ENCODE measurements at places on chromosomes 16 and 17. TPM values are rescaled to one million over a fixed set of nuclear protein-coding genes. Genes with fewer than 3 reads are reported as not detected.

DNA sequence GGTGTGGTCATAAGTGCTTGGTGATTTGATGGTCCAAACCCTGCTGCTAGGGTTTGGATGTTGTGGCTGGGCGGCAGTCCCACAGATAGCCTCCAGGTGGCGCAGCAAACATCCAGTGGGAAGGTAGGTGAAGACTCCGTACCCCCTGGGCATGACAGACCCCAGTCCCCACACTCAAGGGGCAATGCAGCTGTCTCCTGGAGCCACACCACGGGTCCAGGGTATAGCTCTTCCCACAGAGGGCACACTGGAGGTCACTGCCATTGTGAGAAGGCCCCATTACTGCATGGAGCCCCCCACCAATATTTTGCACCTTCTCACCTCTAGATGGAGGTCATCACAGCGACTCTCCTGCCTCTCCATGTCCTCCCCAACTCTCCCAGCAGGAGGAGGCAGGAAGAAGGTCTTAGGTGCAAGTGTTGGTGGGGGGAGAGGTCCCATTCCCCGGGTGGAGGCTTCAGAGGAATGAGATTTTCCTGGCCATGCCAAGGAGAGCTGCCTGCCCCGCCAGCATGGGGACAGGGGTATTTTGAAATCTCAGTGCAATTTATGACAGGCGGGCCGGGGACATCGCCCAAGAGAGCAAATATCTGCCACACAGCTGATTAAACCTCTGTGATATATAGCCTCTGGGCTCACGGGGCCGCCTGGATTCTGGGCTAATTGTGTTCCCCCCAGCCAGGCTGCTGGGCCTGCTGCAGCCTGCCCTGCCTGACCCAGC, 17.1 kb upstream of the C17orf113 start:
- no peak for DNase-seq

DNA sequence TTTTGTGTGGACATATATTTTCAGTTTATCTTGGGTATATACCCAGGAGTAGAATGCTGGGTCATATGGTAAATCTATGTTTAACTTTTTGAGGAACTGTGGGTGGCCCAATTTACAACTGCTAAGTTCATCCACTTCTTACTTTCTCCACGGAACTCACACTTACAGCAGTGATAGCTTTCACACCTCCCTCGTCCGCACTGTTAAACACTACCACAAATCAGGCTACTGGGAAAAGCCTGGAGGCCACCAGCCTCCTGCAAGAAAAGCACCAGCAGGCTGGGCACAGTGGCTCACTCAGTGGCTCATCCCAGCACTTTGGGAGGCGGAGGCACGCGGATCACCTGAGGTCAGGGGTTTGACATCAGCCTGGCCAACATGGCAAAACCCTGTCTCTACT, 14.7 kb upstream of the ZG16 start:
- DNase-seq: no peak

DNA sequence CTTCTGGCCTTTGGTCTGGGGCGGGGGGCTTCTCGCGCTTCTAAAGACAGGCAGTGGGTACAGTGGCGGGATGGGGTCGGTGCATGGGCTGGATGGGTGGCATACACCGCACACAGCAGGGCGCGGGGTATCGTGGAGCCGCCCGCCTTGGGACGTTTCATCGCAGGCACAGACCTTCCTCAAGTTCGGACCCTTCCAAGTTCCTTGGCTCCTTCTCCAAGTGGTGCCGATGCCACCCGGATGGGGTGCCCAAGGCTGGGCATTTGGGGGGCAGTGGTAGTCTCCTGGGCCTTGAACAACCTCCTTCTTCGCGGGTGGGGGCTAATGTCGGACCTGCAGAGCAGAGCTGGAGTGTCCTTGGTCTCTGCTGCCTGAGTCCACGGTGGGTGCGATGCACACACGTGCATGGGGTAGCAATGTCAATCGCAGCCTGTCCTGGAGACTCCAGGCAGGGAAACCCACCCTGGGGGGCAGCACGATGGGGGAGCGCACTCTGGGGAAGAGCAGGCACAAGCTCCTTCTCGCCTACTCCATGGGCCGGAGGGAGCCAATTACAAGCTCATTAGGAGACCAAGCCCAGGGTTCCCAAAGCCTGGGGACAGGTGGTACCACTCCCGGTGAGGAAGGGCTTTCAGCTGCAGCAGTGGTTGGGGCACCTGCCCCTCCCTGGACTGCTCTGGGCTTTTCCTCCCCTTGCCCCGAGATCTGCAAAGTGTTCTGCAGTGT, 686 bp upstream of the MTSS2 start:
- DNase-seq: no peak

DNA sequence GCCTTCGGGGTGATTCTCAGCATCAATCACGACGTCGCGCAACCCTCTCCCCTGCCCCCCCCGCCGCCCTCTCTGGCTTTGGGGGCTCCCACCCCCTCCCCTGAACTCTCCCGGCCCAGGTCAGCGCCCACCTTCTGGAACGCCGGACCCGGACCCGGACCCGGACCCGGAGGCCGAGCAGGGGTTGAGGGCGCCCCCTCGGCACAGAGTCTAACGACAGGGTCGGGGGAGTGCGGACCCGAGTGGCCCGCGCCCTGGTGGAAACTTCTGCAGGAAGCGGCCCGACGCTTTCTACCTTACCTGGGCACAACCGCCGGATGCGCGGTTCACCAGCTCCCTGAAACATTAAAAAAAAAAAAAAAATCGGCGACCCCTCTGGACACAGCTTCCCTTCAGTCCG, 16.2 kb downstream of the SALL1 start:
- DNase-seq: no peak

CSF3 gene
- total RNA-seq: 35.9 TPM

ABCC11 gene
- total RNA-seq: 0.22 TPM

TSPOAP1 gene
- 1.3 TPM for total RNA-seq

CDH1 gene
- 0.55 TPM for total RNA-seq

Measured in mesenteric fat pad (tissue), 1 donor.